Activated effector memory CD4-positive, alpha-beta T cell treated with Interleukin-2 at 50 U/mL for 16 hours (primary cell): ENCODE measurements at places on chromosomes 2 and 18.

DNA sequence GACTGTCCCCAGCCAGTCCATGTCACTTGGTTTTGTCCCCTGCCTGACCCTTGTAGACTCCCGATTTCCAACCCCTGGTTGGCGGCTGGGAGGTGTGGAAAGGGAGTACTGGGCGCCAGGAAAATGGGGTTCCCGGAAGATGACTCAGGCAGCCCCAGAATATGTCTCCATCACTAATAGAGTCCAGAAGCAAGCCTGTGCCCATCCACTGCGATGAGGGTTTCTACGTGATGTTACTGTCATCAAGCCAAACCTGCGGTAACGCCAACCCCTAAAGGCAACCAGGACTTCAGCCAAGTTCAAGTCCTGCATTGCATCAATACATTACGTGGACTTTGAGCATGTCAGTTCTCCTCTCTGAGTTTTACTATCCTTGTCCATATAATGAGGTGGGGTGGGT, 62.0 kb upstream of the TAF1B start:
- DNase-seq = no peak

- DNase-seq = no peak
These were observed 117.5 kb upstream of the CRIM1 start for GRCh38 chr2:36238106-36238505.

DNA sequence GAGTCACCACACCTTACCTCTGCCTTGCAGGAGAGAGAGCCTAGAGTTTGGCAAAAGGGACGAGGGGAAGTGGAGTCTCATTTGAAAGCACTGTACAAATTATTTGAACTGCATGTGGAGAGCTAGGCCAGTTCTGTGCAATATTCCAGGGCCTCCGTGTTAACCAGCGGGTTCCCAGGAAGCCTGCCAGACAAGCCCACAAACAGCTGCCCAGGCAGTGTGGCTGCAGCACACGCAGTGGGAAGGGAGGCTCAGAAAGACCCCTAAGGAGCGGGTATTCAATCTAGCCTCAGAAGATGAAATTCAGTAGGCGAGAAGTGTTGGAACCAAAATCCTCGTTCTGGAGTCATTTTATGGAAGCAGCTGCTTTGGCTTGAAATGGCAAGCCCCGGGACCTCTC, 30.7 kb downstream of the CNGA3 start:
- no peak for DNase-seq

DNA sequence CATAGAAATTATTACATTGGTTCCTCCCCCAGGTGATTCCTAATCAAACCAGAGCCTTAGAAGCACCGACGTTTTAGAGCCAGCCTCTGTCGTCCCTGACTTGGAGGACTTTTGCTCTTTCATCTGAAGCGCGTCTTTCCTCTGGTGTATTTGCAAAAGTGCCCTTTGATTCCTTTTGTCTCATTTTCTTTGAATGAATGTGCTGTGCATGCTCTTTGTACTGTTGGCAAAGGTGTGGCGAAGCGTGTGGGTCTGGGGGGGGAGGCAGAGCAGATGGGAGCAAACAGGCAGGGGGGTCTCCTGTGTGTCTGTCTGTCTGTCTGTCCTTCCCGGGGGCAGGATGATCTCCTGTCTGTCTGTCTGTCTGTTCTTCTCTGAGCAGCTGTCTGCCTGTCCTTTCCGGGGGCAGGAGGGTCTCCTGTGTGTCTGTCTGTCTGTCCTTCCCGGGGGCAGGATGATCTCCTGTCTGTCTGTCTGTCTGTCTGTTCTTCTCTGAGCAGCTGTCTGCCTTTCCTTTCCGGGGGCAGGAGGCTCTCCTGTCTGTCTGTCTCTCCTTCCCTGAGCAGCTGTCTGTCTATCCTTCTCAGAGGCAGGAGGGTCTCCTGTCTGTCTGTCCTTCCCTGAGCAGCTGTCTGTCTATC, 205.5 kb upstream of the MYT1L start:
- no peak for DNase-seq

GRCh38 chr2:215911301-215912085, 101.9 kb downstream of the MREG start:
- DNase-seq = no peak

- DNase-seq = no peak
These were observed 145.6 kb downstream of the NRP2 start for GRCh38 chr2:205827809-205828365.

GRCh38 chr2:11876436-11876835, 130.0 kb downstream of the LPIN1 start:
- no peak for DNase-seq

DNA sequence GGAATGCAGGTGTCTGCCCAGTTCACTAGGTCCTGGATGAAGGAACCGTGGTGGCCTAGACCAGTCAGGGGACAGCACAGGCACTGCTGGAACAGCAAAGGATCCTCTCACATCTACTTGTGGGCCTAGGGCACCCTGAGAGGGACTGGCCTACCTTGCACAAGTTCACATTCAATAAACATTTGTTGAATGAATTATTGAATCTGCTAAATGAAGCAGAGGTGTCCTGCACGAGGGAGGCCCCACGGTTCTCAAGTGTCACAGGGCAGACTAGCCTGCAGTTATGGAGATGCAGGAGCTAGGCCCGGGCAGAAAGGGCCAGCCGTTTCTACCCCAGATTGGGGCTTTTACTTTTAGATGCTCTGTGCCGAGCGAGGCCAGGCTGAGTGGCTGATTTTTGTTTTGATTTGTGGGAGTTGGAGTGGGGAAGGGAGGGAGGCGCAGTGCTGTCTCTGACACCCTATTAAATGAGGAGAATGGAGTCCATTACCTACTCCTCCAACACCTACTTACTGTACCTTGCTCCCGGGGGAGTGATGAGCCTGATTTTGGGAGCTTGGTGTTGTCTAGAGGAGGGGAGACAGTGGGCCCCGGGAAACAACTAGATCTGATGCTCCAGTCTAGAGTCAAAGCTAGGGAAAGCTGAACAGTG, 18.4 kb downstream of the SH2D6 start:
- no peak for DNase-seq

GRCh38 chr18:6928359-6928758, 189.2 kb downstream of the LAMA1 start:
- no peak for DNase-seq

GRCh38 chr2:218418717-218419458, at the start of gene VIL1:
Gene VIL1 (plus strand): TSS chr2:218419123. CDS start chr2:218423779, 4,656 bp downstream.
- no peak for DNase-seq

DNA sequence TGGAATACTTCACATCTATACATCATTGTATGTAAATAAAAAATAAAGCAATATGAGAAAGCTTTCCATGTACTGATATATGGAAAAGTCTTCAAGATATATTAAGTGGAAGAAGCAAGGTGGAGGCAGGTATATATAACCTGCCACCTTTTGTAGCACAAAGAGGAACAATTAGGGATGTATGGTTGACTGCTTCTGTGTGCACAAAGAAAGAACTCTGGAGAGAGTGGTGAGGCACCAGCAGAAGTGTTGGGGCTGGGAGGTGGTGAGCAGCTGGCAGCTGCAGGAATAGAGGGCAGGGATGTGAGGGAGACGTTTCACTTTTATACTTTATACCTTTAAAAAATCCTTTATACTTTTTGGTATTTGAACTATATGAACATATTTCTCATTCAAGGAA, 26.1 kb downstream of the KIF5C start:
- no peak for DNase-seq

DNA sequence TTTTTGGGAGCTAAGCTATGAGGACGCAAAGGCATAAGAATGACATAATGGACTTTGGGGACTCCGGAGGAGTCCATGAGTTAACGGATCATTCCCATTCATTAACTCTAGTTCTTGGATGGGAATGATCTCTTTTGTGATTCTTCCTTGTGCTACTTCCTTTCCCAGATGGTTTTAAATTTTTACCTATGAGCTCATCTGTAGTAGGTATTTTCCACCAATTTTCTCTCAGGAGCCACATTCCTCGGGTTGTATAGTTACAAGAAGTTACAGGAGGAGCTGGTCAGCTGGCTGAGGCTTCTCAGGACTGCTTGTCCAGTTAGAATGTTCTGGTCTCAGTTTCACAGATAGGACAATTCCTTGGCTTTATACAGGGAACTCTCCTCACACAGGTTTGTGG, 42.9 kb upstream of the LPIN2 start:
- no peak for DNase-seq

GRCh38 chr2:147110317-147110716, 734.5 kb upstream of the ACVR2A start:
- DNase-seq = no peak

DNA sequence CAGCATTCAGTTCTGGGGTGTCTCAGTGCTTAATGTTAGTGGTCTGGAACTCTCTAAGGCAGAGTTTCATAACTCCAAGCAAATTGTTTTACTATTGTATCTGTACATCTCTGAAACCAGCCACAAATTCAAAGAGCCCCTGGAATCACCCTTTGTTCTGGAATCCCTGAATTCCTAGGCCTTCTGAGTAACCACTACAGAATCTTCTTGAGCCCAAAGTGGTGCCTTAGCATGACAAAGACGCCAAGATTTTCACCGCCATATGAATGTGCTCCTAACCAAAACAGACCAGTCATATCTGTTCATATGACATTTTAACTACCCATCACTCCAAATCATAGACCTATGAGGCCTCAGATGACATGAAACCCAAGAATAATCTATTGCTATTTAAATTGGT, 668.1 kb downstream of the EPHA4 start:
- DNase-seq = no peak

GRCh38 chr2:47205576-47206141, 50.6 kb upstream of the STPG4 start:
- DNase-seq = no peak

DNA sequence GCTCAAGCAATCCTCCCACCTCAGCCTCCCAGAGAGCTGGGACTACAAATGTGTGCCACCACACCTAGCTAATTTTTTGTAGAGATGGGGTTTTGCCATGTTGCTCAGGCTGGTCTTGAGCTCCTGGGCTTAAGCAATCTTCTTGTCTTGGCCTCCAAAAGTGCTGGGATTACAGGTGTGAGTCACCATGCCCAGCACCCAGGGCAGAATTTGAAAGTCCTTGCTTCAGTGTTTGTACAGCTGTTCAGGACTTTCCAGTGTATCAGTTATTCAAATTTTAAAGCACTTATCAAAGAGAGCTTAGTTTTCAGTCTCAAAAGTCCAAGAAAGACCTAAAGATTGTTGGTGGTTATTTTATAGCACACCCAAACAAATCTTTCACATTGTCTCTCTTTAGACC, 43.6 kb upstream of the VPS54 start:
- no peak for DNase-seq

DNA sequence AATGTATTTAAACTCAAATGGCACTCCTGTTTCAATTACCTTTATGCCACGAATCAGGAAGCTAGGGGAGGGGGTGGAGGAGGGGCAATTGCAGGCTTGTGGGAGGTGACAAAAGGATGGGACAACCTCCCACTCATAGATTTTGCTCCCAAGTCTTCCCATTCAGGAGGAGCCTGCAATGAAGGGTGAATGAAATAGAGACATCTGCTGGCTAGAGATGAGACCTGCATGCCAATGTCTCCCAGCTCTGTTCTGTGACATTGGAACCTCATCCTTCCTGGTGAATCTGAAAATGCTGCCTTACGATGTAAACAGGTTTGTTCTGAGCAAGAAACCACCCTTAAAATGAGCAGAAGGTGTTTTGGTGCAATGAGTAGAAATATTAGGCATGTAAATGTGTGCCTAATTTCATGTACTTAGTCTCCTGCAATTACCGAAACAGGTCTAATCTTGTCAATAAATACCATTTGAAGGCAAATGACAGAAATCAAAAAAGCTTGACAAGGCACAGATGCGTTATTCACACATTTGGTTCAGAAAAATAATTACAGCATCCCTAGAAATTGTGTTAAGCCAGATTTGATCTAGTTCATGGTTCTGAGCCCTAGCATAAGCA, 2.7 kb upstream of the PID1 start:
- DNase-seq = no peak

DNA sequence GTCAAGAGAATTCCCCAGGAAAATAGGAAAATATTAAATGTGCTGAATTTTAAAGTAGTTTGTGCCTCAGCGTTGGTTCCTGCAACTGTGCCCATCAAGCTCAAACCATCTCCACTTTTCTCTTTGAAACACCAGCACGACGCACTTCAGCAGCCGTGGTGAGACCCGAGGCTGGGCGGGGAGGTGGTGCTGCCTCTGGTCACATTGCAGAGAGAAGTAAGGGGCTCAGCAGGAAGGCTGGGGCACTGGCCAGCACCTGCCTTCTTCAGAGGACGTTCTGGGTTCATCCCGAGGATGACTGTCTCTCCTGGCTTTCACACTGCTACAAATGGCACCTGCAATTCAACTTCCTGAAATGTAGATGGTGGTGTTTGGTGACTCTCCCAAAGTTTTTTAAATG, 323.7 kb upstream of the SALL3 start:
- no peak for DNase-seq

- no peak for DNase-seq
These were observed 11.0 kb downstream of the EN1 start for GRCh38 chr2:118836411-118836930.

DNA sequence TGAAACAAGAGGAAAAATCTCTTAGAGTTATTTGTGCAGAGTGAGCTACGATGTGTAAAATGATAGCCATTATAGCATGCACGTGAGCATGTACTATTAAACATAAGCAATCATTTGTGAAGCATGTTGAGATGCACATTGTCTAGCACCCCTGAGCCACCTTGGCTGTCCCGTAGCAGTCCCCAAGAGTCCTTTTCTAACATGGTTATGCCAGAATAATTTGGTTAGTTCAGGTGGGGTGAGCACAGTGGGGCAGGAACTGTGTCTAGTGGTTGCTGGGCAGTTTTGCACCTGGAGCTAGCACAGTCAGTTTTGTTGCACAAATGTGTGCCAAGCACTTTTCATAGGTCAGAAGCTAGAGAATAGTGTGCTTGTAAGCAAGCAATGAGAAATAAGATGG, 809.8 kb downstream of the RNF144A start:
- no peak for DNase-seq

GRCh38 chr2:30089171-30089570, 57.6 kb upstream of the YPEL5 start:
- DNase-seq = no peak

GRCh38 chr2:101473591-101473910, 1.4 kb downstream of the RFX8 start:
- DNase-seq = no peak

GRCh38 chr2:237626813-237627440, 460 bp upstream of the LRRFIP1 start:
- no peak for DNase-seq

GRCh38 chr2:221289389-221289788, 282.7 kb downstream of the EPHA4 start:
- DNase-seq = no peak

- DNase-seq = no peak
These were observed 68.8 kb upstream of the KCTD1 start for GRCh38 chr18:26617151-26617554.

DNA sequence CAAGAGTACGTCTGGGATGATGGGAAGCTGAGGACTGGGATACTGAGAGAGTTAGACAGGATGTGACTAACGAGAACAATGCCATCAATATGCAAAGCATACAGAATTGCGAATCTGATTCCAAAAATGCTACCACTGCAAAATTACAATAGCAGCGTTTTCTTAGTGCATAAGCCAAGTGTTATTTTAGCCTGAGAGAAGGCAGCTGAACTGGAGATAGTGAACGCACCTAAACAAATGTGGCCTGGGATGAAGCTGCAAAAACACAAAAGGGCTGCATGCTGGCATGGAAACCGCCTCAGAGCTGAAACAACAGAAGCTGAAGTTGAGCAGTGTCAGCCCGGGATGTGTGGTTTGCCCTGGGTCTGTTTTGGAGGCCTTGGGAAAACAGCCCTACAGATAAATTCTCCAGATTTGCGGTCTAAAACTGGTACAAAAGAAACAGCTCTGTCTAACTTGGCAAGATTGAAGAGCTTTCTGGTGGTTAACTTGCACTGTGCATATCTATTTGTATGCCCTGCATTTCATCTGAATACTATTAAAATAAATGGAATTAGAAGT, 45.5 kb downstream of the LYPD6 start:
- DNase-seq = no peak
